ENCODE measurements at places on chromosomes 11 and 22. TPM values are rescaled to one million over a fixed set of nuclear protein-coding genes. Genes with fewer than 3 reads are reported as not detected.

RAB36 gene
- polyA plus RNA-seq = 5.3 TPM

ARHGEF12 gene
- 21.2 TPM for polyA plus RNA-seq

RIMBP3B gene
- polyA plus RNA-seq = 0.02 TPM

DNA sequence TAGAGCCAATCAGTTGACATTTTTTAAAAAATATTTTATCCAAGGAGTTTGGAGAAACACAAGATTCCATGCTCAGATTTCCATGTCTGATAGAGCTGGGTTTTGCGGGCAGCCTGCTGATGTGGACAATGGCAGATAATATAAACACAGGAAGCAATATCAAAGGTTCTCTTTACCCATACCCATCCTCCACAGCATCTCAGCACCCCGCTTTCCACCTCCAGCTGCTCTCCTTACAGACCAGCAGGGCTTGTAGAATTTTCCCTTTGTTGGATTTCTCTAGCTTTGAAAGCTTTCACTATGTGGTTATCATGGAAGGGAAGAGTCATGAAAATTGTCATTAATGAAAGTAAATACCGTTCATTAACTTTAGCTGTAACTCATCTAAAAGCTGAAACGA, 746.4 kb downstream of the OPCML start:
- H3K27ac ChIP-seq = no peak overlapping the region
- no peaks in the 10 kb centered on the region for H3K4me1 ChIP-seq
- no peak for DNase-seq
- no peaks in the 10 kb centered on the region for H3K27me3 ChIP-seq
- no peaks in the 10 kb centered on the region for H3K36me3 ChIP-seq
- H3K4me3 ChIP-seq = no peak overlapping the region
